ENCODE measurements at places on chromosomes 16 and 17.
A peak's percentile ranks its signal among the peaks of the same experiment; 100 is the strongest.

- peak; percentile 89 for DNase-seq
These were observed 12.7 kb downstream of the TBX2 start for GRCh38 chr17:61412143-61412859.

DNA sequence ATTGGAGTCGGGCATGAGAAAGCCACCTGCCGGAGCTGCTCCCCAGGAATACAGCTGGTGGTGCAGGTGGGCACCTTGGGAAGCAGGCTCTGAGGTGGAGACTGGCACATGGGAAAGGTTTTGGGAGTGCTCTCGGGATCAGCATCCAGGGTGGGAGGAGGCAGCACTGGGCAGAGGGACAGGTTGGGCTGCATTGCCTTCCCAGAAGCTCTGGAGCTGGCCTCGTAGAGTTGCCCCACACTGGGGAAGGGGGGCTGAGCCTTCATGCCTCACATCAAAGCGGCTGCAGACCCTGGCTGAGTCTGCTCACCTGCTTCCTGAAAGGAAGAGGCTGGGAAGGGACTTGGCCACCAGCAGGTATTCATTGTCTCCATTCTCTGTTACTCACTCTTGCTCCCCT, 13.5 kb upstream of the GPRC5B start:
- no peak for DNase-seq

- DNase-seq: no peak
These were observed 37.5 kb upstream of the GSG1L start for GRCh38 chr16:28100810-28101532.

DNA sequence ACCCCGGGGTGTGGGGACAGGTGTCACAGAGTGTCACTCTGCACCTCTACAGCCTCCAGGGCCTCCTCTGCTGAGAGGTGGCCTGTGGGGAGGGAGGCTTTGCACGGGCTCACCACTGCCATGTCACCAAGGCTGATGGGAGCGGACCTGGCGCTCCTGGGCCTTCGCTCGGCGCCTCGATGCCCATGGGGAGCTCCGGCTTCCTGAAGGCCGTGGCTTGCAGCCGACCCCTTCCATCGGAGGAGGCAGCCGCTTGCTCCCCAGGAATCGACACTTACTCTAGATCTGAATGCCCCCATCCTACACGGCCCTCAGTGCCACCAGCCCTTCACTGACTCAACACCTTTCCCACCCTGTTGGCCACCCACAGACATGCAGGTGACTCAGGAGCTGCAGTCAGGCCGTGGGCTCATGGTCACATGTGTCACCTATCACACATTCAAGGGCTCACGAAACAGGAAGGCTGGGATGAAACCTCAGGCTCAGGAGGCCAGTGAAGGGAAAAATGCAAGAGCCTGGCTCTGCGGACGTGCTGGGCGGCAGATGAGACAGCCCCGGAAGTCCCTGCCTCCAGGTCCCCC, 11.9 kb downstream of the LGALS3BP start:
- no peak for DNase-seq

DNA sequence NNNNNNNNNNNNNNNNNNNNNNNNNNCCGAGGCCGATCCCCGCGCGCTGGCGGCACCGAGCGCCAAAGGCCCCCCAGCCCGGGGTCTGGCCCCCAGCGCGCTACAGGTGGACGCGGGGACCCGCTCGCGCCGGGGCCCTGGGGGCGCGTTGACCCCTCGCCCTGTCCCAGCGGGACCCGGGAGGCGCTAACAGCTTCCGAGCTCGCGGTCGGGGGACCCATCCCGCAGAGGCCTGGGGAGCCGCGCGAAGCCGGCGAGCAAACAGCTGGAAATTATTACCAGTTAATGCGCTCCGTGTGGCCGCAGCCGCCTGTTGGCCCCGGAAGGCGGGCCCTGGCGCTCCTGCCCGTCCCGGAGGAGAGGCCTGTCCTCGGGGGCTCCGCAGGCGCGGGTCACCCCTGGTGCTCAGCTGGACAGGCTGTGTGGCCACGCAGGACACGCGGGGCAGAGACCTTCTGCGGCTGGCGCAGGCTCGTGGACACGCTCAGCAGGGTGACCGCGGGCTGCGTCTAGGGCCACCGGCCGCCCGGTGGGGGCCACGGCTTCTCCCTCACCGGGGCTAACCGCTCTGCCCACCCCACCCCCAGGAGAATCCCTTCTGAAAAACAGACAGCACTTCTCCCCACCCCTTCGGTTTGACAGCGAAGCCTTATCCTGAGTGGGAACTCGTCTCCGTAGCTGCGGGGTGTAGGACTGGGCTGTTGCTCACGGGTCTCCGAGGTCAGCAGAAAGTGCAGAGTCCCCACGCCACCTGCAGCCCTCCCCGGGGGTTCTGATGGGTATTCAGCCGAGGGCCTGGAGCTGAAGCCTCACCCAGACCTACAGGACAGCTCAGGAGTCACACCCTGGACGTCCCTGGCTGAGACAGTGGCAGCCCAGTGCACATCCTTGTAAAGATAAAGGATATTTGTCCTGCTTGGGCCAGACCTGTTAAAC, 138.7 kb upstream of the RPH3AL start:
- no peak for DNase-seq

- no peak for DNase-seq
These were observed 161.5 kb downstream of the CCT6B start for GRCh38 chr17:34799751-34800150.

DNA sequence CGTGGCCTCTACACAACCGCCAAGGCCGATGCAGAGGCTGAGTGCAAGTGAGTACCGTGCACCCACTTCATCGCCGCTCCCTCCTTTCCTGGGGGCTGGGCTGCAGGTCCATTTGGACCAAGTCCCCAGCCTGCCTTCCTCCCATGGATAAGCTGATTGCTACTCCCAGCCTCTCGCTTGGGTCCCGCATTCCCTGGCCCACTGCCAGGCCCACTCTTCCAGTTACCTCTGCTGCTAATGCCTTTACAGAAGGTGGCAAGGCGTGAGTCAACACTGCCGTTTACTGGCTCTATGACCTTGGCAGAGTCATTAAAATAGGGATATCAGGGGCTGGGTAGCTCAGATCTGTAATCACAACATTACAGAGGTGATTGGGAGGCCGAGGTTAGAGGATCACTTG, 11.2 kb downstream of the SULT1A2 start:
- no peak for DNase-seq

DNA sequence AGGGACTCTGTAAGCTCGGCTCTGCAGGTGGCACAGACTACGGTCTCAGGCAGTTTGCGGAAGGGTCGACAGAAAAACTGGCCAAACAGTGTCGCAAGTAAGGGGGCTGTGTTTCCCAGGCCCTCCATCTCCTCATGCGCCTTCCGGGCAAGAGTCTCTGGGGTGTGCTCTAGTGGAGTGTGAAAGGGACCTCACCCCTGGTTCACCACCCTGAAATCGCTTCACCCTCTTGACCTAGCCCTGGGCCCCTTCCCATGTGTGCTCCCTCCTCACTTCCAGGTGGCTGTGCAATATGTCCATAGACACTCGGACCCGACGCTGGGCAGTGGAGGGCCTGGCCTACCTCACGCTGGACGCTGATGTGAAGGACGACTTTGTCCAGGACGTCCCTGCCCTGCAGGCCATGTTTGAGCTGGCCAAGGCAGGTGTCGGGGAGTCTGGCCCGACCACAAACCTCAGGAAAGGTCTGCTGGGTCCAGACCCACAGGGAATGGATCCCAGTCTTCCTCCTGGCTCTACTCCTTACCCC, 22.3 kb downstream of the UNC45B start:
- no peak for DNase-seq

DNA sequence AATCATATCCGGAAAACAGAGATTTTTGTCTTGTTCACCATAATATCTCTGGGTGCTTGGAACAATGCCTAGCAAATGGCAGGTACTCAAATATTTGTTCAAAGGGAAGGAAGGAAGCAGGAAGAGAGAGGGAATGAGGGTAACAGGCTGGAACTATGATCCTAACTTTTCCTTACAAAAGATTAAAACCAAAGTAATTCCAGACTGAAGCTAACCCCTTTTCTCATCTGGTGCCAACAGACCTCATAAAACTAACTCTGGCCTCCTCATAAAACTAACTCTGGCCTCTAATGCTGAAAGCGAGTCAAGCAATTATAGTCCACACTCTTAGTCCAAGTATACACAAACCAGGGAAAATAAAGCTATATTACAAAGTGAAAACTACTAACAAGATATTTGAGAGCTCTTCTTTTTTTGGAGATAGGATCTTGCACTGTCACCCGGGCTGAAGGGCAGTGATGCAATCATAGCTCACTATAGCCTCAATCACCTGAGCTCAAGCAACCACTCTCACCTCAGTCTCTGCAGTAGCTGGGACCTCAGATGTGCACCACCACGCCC, 84.6 kb downstream of the KANSL1 start:
- no peak for DNase-seq

DNA sequence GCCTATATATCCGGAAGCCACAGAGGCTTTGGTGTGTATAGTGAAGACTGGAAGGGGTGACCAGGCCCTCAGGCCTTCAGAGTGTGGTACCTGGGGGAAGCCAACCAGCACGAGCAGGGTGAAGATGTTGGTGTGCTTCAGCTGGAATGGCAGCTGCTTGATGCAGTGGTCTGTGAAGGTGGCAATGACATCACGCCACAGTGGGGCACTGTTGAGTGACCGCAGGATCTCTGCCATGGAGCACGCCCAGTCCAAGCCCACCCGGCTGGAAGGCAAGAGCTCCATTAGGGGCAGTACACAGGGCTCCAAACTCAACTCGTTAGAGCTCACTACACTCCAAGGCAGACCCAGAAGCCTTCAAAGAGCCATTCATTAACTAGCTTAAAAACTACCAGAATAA, 68.5 kb upstream of the ATP2A3 start:
- no peak for DNase-seq

DNA sequence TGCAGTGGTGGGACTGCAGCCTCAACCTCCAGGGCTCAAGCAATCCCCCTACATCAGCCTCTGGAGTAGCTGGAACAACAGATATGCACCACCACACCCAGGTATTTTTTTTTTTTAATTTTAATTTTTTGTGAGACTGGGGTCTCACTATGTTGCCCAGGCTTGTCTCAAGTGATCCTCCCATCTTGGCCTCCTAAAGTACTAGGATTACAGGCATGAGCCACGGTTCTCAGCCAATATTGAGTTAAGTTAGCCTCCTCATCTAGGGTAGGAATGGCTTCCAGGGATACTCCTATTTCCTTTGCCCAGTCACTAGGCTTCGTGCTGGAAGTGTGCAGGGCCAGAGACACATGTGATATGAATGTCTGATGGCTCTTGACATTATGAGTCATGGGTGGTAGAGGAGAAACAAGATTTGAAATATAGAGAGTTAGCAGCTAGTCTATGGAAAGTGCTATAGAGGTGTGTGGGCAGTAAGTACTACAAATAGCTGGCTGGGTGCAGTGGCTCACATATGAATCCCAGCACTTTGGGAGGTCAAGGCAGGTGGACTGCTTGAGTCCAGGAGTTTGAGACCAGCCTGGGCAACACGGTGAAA, 8.0 kb upstream of the HES7 start:
- no peak for DNase-seq

GRCh38 chr16:20704281-20704680, 6.8 kb upstream of the ACSM1 start:
- no peak for DNase-seq

DNA sequence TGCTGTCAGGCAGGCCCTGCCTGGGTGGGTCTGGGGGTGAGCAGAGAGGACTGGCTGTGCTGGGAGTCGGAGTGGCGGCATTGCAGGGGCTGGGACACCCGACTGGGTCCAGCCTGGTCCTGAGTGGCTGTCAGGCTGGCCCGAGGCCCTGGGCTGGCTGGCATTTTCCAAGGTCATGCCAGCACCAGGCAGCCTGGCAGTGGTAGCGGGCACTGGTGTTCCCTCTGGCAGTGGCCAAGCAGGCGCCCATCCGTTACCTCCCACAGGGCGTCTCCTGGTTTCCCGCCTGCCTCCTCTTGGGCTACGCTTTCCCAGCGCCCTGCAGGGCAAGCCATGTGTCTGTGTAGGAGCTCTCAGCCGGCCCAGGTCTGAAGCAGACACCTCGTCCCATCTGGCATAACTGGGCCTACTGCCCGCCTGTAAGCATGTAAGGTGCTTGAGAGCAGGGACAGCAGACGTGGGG, 5.7 kb upstream of the PKMYT1 start:
- no peak for DNase-seq

DNA sequence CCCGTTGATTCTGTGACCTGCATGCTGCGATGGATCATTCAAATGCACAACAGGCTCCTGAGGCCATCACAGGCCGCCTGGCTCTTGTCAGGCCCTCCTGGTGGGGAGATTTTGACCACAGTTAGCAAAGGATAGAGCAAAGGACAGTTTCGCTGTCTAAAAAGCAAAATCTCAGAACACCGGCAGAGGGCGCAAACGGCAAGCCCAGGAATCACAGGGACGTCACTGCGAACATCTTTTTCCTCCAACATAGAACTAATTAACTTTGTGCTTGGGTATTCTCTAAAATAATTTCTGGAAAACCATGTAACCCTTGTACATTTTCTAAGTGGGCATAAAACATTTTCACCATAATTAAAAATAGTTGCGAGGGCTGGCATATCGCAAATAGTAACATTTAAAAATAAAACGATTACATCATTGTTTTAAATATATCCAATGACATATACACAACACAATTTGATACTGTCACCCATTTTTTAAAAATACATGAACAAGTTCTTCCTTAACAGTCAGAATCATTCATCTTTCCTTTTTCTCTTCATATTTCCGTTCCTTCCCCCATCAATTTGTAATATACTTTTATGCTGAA, 19.7 kb upstream of the SLC47A1 start:
- DNase-seq: peak; percentile 78

- DNase-seq: peak; percentile 85
These were observed 38.2 kb downstream of the PLCG2 start for GRCh38 chr16:81817296-81817695.

DNA sequence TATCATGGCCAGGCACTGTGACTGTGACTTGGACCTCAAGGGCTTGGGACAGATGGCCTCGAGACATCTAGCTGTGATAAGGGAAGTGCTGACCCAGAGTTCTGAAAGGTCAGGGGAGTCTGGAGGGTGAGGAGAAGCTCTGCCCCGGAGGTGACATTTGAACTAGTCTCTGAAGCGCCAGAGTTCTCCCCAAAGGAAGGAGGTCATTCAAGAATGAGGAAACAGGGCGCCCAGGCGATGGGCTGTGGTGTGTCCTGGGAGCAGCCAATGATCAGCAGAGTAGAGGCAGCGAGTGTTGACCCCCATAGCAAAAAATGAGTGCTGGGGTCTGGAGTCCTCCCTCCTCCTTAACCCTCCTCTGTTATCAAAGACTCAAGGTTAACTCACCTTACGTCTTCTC, 4.9 kb downstream of the STARD3 start:
- DNase-seq: no peak

DNA sequence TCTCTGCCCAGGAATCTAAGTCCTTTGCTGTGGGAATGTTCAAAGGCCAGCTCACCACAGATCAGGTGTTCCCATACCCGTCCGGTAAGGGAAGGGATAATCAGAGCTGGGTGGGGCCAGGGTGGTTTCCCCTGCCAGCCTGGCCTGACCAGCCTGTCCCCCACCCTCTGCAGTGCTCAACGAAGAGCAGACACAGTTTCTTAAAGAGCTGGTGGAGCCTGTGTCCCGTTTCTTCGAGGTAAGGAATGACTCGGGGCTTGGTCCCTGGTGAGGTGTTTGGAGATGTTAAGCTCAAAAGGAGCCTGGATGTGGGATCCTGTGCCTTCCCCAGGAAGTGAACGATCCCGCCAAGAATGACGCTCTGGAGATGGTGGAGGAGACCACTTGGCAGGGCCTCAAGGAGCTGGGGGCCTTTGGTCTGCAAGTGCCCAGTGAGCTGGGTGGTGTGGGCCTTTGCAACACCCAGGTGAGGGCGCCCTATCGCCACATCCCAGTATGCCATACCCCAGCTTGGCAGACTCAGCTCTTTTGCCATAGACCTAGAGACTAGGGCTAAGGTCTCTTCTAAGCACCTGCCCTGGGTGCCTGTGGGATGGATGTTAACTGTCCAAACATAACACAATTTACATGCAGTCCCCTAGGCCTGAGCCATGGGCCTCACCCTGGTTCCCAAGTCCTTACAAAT, 997 bp downstream of the ACADVL start:
- peak; percentile 70 for DNase-seq

- DNase-seq: no peak
These were observed 38.3 kb downstream of the ZFP90 start for GRCh38 chr16:68577352-68577853.
